Stimulated activated CD8-positive, alpha-beta memory T cell treated with anti-CD3 and anti-CD28 coated beads, Interleukin-4, amount 100 ng/mL, for 4 hours (primary cell): ENCODE measurements at places on chromosomes 12 and 14.
A peak's percentile ranks its signal among the peaks of the same experiment; 100 is the strongest.

GRCh38 chr12:125755512-125755911, 690.3 kb downstream of the AACS start:
- DNase-seq: no peak

GRCh38 chr14:22226381-22226780, 362.6 kb downstream of the DAD1 start:
- DNase-seq: no peak

GRCh38 chr12:118103601-118104382, at the start of gene VSIG10:
Gene VSIG10, minus strand, starts transcription at chr12:118104011. Its CDS starts 340 bp downstream, at chr12:118103671.
- no peak for DNase-seq

DNA sequence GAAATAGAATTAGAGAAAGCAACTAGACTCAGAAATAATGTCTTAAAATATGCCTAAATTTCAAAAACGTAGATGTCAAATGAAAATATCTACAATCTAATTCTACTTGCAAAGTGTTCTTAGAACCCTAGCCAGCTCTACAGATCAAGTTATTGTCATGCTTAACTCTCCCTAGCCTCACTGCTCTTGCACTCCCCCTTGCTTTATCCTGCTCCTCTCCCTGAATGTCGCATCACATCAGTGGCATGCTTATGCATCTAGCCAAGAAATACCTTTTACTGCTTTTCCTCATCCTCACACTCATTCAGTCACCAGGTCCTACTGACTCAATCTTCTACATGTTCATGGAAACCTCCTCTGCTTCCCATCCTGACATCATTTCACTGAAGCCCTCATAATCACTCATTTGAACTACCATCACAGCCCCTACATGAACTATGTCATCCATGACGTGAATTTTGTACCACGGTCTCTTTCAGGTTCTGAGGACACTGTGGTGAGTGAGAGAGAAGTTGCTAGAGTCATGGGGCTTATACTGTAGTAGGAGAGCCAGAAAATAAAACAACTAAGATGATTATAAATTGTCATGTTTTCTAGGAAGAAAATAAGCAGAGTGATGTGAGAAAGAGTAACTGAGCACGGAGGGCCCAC, 22.6 kb upstream of the CRACR2A start:
- no peak for DNase-seq

GRCh38 chr12:127393465-127393864, 873.5 kb upstream of the TMEM132C start:
- DNase-seq: no peak

GRCh38 chr12:103780992-103781391, 60.0 kb downstream of the NT5DC3 start:
- no peak for DNase-seq

GRCh38 chr12:90234472-90234871, 525.8 kb upstream of the ATP2B1 start:
- no peak for DNase-seq

DNA sequence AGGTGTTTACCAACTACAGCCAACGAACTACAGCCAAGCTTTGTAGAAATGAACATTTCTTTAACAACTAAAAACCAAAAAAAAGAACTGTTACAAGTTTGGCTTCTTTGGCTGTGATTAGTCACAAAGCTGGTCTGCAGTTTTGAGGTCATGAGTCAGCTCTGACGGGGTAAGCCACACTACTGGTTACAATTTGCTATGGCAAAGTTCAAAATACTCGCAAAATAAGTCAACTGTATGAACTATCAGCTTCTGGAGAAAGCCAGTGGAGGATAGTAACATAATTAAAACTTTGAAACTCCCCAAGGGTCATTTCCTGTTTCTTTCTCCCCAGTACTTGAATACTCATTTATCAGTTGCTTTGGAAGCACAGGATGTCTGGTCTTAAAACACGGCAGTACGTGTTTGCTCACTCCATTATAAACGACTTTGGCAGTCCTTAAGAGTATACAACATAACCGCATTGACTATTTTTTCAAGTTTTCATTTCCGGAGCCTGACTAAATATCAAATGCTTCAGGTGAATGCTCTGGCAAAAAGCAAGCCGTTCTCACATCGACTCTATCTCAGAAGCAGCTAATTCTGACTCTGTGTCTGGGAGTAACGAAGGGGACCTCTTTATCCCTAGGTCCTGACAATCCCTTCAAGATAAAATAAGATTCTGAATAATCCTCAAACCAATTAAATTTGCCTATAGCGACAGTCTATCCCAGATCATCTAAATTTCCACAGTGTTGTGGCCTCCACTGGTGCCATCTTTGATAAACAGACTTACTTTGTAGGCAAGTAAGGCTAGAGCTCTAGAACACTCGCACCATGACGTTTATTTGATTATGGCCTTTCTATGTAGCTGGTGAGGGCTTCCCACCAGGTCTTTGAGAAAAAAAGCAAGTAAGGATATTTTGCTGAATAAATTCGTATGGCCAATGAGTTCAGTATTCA, 10.6 kb downstream of the PHLDA1 start:
- DNase-seq: peak; percentile 27

DNA sequence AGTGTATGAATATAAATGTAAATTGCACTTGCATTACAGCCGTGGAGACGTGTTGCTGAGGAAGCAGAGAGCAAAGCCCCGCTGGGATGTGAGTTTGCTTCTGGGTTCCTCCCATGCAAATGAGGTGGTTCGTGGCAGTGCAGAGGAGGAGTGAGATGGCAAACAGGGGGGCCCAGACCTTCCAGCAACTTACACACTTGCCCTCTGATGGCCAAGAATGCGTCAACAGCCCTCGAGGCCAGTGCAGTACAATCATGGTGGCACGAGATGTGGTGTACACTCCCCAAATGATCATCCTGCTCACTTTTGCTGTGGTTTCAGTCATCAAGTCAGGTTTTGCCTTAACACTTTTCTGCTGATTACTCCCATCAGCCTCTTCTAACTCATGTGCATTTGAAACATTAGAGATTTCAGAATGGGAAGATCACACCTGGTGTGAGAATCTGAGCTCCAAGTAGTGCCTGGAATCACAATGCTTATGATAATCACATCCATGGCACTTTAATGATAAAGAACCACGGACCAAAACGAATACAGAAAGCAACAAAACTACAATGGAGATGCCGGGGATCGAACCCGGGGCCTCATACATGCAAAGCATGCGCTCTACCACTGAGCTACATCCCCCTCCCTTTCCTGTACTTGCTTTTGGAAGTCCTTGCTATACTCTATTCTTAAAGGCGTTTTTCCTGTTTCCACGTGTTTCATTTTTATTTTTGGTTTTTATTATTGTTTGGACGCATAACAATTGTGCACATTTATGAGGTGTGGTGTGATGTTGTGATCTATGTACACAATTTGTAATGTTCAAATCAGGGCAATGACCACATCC, 7.0 kb upstream of the UBC start:
- no peak for DNase-seq
